ENCODE measurements at places on chromosomes 12 and 14.

- no peak for DNase-seq
Observed at GRCh38 chr12:63978519-63978918, 134.0 kb downstream of the SRGAP1 start.

- DNase-seq: no peak
Observed at GRCh38 chr12:124700810-124701592, 133.6 kb upstream of the NCOR2 start.

- no peak for DNase-seq
Observed at GRCh38 chr14:91377700-91378652, 39.6 kb downstream of the CCDC88C start.

- DNase-seq: no peak
Observed at GRCh38 chr12:52260361-52261207, 13.9 kb upstream of the KRT86 start.

- DNase-seq: no peak
Observed at GRCh38 chr12:109735051-109735521, 21.5 kb downstream of the FAM222A start.

GRCh38 chr12:8087666-8088065 is 5.6 kb downstream of the NECAP1 start:
- DNase-seq: no peak

DNA sequence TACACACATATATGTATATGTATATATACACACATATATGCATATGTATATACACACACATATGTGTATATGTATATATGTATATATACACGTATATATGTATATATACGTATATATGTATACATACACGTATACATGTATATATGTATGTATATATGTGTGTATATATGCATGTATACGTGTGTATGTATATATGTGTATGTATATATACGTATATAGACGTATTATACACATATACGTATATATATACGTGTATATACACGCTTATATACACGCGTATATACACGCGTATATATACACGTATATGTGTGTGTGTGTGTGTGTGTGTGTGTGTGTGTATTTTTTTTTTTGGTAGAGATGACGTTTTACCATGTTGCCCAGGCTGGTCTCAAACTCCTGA is 32.9 kb upstream of the ZNF740 start:
- DNase-seq: no peak

DNA sequence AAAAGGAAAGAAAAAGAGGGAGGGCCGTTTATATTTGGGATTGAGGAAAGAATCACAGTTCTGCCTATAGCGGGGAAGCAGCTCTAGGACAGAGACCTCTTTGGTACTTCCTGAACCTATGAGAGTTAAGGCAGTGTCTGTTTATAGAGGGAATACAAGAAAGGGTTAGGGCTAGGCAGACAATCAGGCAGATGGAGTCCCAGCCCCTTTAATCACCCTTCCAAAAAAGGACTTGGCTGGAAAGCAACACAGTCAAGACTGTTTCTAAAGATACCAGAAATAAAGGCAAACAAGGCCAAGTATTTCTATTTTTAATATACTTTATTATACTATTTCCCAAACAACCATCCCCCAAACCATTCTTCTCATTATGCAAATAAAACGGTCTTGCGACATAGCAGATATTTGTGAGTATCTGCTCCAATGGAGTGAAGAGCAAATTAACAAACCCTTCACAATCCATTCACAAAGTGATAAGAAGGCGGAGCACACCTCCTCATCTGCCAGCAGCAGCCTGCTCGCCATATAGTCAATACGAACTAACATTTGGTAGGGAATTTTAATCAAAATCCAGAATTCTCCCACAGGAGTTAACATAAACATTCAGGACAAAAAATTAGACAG is 697 bp upstream of the GRIP1 start:
- no peak for DNase-seq

GRCh38 chr14:74922752-74923401 is at the start of gene RPS6KL1:
TSS of gene RPS6KL1 (minus strand) at chr14:74923260. CDS start at chr14:74921541, 1,719 bp downstream.
- peak; percentile 49 for DNase-seq

- DNase-seq: no peak
Observed at GRCh38 chr12:11943919-11944700, 126.6 kb upstream of the BCL2L14 start.

DNA sequence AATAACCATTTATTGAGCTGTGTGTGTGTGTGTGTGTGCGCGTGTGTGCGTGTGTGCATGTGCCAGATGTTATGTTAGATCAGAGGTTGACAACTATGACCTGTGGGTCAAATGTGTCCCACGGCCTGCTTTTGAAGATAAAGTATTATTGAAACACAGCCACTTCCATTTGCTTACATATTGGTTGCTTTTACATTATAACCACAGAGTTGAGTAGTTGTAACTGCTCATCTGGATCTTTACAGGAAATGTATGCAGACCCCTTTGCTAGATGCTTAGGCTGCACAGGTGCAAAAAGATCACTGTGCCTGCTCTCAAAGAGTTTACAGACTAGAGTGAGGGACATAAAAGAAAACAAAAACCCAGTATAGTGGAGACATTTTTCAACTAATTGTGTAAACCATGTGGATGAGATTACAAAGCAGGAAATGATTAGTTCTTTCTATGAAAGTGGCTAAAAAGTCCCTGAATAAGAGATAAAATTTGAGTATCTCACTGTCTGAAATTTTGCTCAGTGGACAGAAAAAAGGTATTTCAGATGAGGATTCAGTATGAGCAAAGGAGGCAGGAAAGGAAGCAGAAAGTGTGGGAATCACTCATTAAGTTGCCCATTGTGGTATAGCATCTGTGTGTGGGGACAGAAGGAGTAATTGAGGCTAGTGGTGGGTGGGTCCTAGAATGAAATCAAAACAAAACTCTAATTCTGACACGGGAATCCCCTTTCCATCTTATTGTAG is 188.4 kb downstream of the PAH start:
- DNase-seq: no peak

DNA sequence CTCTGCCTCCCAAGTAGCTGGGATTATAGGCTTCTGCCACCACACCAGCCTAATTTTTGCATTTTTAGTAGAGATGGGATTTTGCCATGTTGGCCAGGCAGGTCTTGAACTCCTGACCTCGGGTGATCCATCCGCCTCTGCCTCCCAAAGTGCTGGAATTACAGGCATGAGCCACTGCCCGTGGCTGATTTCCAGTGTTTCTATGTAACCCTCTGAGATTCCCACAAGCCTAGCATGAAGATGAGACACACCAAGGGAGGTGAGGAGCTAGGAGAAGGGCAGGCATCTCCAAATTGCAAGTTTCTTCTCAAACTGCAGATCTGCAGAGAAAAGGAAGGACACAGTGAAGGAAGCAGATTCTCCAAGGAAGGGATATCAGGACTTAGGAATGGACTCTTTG is 125.0 kb downstream of the CACNA1C start:
- DNase-seq: no peak

DNA sequence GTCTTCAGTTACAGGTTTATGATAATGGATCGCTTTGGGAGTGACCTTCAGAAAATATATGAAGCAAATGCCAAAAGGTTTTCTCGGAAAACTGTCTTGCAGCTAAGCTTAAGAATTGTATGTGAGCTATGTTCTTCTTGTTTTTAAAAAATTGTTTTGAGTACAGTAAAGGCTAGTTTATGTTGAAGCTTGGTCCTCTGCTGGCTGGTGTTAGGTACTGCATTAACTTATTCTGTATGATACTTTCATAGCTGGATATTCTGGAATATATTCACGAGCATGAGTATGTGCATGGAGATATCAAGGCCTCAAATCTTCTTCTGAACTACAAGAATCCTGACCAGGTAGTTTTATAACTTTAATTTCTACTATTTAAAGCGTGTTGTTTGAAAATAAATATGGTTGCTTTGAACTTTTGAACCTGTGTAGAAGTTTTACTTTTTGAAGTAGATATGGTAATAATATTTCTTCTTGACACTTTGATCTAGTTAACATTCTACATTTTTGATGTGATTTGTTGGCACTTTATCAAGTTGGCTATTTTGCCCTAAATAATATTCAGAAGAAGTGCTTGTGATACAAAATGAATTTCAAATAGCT is 55.7 kb downstream of the VRK1 start:
- DNase-seq: no peak

GRCh38 chr12:4386801-4387200 is 7.3 kb upstream of the FGF23 start:
- no peak for DNase-seq

- no peak for DNase-seq
Observed at GRCh38 chr14:75831455-75831854, 150.3 kb downstream of the TGFB3 start.

DNA sequence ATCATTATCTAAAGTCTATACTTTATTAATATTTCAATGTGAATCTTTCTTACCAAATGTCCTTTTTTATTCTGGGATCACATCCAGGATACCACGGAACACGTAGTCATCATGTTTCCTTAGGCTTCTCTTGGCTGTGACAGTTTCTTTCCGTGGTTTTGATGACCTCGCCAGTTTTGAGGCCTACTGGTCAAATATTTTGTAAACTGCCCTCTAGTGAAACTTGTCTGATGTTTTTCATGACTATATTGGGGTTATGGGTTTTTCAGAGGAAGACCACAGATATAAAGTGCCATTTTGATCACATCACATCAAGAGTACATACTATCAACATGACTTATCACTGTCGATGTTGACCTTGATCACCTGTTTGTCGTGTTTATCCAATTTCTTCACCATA is 14.1 kb upstream of the SERPINA6 start:
- DNase-seq: no peak

DNA sequence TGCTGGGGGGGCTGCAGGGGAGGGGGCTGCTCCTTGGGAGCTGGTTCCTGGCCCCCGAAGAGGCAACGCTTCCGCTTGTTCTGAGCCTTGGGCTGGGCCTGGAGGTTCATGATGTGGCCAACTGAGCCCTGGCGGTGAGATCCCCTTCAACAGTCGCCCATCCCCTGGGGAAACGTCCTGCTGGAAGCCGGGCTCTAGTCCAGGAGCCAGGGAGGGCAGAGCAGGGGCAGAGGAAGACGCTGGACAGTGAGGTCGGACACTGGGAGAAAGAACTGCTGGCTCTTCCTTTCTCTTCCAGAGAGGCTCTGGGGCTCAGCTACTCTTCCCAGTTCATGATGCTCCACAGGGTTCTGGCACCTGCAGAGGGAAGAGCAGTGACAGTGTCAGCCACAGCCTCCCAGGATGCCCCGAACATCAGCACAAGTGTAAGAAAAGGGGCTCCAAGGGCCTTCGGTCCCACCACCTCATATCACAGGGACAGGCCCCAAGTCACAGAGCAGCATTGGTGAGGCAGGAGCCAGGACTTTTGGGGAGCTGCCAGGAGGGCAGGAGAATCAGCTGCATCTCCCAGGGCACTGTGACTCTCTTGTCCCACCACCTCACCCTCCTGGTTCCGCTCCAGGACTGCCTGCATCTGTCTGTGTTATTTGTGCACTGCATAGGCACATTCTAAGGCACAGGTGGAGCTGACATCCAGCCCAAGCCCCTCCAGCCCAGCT is 25.9 kb upstream of the PNMA1 start:
- DNase-seq: no peak

- DNase-seq: no peak
Observed at GRCh38 chr14:48693793-48694192, 892.4 kb downstream of the RPS29 start.

DNA sequence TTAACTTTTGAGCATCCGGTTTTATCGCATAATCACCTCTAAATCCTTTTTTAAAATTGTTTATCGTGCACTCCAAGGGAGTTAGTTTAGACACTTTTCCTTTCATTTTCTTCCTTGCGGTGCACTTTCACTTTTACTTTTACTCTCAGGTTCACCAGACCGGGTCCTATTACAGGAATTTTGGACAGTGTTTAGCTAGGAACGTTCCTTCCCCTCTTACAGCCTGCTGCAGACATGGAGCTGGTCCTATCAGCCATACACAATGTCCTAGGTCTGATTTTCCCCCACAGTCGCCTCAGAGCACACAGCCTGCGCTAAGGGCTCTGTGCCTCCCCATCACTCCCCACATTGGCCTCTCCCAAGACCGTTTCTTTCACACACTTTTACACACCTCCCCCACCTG is 103.9 kb downstream of the ALG10 start:
- no peak for DNase-seq

DNA sequence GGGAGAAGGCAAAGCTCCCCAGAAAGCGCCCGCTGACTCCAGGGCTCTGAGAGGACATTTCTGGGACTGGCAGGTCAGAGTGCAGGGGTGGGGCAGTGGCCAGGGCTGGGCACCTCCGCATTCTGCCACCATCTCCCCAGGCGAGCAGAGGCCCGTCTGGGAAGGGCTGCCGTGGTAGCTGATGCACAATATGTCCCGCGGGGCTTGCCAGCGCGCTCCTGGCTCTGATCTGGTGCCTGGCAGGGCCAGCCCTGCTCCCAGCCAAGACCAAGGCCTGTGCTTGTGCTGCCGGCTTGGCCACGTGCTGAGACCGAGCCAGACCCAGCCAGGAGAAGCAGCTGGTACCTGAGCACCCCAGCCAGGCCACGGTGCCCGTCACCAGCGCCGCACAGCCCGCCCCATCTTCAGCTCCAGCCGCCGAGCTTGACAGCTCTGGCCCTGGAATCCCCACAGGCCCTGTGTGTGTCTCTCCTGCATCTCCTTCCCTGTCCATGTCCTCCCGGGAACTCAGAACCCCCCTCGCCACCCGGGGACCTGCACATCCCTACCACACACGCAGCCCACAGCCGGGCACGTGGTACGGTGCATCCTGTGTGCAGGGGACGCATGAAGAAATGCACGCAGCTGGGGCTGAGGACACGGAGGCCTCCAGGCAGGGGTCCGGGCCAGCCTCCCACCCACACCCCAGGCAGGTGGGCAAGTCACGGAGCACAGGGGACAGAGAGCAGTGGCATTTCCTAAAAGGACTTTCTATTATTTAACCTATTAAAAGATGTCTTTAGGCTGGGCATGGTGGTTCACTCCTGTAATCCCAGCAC is 68.6 kb upstream of the C14orf180 start:
- DNase-seq: no peak

DNA sequence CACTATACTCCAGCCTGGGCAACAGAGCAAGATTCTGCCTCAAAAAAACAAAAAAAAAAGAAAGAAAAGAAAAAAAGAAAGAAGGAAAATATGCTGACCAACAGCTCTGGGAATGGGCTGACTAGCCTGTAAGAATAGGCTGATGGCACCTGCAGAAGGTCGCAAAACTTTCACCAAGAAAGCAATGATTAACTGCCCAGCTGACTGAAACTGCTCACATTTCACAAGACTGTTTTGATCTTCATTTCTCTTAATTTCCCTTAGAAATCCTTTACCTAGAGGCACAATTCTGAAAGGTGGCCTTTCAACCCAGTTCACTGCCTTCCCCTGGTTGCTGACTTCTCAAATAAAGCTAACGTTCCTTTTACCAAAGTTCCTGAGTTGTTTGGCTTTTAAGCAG is 12.4 kb downstream of the BEST3 start:
- DNase-seq: no peak

- DNase-seq: no peak
Observed at GRCh38 chr14:100605230-100605629, 18.0 kb upstream of the BEGAIN start.

All from activated gamma-delta T cell (primary cell).